ENCODE measurements at places on chromosomes 13 and 19.

GRCh38 chr19:33396701-33397535 lies 23.4 kb downstream of the CEBPG start:
- no peak for DNase-seq

- DNase-seq, result no peak
These were observed 4.6 kb downstream of the FBXO17 start for GRCh38 chr19:38970664-38971532.

DNA sequence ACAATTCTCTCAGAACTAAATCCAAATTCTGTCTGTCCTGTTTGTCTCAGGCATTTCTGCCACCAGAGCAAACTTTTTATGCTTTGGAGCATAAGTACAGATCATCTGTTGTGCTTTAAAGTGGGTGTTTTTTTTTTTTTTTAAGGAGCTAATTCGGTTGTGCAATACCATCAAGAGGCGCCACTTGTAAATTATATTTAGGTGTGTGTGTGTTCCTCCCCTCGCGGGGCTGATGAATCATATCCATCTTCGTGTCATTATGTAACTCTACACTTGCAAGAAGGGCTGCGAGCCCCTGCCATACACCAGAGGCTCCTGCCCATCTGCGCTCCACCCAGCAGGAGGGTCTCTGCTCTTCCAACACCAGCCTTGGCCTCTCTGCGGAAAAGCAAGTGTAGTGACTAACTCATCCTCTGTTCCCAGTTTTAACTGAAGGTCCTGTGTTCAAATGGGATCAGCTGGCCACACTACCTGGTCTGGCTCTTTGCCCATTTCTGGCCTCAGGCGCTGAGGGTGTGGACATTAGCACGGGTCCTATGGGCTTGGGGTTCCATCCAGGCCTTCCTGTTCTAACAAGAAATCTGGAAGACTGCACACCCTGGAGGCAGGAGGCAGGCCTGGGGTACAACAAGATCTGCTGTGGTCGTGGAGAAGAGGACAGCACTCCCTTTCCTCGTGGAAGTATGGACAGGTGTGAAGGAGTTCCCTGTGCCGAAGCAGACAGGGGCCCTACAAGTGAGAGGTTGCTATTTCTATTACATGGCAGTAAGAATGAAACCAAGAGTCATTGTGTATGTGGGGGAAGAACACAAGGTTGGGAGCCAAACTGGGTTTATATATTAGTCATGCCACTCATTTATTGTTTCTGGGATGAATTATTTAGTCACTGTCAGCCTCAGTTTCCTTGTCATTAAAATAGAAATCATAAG lies 96.1 kb upstream of the MBNL2 start:
- DNase-seq, result peak; percentile 27

DNA sequence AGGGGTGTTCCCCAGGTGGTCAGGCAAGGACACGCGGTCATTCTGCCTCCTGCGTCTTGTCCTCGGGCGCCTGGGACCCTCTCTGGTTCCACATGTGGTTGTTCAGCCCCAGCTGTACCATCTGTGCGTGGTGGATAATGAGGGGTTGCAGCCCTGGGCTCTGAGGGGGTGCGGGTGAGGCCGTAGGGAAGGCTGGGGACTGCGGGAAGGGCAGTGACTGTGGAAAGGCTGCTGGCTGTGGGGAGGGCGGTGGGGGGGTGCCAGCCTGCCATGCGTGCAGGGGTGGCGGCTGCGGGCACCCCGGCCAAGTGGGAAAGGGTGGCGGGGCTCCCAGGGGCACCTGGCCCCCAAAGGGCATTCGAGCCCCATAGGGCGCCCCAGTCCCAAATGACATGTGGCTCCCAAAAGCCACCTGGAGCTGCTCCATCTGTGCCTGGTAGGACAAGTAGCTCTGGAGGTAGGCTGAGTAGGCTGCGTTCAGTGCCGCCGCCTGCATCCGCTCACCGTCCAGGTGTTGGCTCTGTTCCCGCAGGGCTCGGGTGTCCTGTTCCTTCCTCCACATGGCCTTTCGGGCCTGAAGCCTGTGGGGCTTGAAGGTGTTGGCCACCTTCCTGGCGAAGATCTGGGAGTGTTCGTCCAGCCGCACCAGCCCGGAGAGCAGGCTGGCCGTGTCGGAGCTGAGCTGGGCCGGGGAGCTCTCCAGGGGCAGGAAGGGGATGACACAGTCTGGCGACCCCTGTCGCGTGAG lies 15.1 kb downstream of the TICAM1 start:
- DNase-seq, result no peak

- peak; percentile 60 for DNase-seq
These were observed 12.2 kb upstream of the LILRA5 start for GRCh38 chr19:54325194-54325621.

DNA sequence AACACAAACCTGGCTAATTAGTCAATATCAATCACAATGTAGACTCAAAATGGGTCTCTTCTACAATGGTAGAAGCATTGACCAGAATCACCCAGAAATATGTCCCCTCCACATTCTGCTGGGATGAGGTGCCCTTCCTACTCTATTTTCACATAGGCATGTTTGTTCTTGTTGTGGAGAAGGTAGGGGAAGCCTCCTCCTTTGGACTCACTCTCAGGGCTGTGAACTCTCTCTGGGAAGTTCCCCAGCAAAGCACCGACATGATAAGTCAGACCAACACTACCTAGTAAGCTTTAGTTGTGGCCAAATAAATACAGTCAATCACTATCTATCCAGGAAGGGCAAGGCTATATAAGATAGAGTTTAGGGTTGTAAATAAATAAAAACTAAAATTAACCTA lies 194.5 kb upstream of the UBL3 start:
- DNase-seq, result no peak

DNA sequence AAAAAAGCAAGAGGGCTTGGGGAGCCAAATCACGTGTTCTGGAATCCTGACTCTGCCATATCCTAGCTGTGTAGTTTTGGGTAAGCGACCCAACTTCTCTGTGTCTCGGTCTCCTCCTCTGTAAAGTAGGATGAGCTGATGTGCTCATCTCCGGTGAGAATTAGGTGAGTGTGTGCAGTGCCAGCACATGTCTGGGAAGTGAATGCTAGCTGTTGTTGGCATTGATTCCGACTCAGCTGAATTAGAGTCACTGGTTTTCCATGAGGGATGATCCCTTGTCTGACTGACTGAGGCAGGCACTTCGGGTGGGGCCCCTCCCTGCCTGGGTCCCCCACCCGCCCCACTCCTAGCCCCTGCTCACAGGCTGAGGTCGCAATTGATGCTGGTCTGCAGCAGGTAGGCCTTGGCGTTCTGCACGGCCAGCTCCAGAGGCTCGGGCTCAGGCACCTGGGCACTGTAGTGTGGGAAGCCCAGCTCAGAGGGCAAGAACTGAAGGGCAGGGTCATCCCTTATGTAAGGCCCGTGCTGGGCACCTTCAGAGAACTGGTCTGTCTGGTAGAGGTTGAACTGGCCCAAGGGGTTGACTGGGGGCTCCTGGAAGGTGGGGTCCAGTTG lies 835 bp downstream of the RSPH6A start:
- DNase-seq, result no peak
